Fibroblast of upper back skin (primary cell): ENCODE measurements at places on chromosomes 12 and 14.
A peak's percentile ranks its signal among the peaks of the same experiment; 100 is the strongest.

DNA sequence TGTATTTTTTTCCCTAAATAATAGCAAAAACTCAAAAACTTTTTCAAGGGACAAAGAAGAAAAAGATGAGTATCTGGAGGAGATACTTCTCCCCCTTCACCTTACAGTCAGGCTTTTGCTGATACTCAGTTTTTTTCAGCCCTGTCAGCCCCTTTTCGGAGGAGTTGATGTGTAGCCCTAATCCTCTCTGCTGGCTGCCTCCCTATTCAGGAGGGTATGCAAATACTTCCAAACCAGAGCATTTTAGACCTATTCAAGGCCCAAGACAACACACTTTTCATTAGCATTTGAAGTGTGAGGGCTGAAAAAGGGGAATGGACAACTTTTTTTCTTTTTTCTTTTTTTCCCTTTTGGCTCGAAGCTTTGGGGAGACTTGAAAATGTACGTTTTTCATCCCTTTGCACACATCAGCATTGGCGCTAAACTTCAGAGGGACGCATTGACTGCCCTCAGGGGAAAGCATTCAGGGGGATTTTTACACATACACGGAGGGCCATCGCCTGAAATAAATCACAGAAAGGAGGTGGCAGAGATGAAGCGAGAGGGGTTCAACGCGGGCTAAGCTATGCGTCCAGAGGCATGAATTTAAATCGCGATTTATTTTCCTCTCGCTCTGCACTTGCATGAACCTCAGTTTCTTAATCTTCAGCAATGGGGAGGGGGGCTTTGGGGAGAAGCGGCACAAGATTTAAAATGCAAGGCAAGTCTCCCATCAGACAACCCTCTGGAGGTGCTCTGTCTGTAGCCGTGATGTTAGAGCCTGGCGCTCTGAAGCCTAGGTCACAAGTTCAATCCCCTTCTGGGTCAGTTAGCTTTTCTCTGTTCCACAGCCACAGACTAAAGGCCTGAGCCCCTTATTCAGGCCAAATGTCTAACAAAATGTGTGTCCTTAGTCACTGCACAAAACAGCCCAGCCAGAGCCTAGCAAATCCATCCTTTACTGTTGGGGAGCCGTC, 86.3 kb downstream of the ASCL1 start:
- no peak for DNase-seq

GRCh38 chr14:42174357-42174756, 567.7 kb downstream of the LRFN5 start:
- no peak for DNase-seq

GRCh38 chr12:119153477-119154434, 25.0 kb upstream of the HSPB8 start:
- DNase-seq = peak; percentile 37

GRCh38 chr14:84323450-84323849, 1206.5 kb upstream of the FLRT2 start:
- DNase-seq = no peak

DNA sequence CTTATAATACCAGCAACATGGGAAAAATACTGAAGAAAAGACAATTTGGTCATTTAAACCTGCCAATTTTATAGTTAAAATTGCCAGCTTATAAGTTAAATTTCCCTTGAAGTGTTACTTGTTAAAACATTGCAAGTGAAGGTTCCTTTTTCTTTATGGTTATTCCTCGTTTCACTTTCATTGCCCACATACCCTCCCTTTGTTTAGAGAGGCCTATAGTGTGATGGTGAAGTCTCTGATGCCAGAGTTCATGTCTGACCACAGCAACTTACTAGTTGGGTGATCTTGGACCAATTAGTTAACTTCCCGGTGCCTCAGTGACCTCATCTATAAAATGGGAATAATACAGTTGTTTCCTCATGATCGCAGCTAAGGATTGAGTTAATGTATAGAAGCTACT, 173.5 kb downstream of the ANO6 start:
- no peak for DNase-seq

GRCh38 chr14:59278111-59278510, 89.6 kb downstream of the DAAM1 start:
- peak; percentile 95 for DNase-seq

GRCh38 chr12:54258201-54258681, 21.7 kb downstream of the CBX5 start:
- peak; percentile 86 for DNase-seq

GRCh38 chr12:325906-326305, 63.2 kb downstream of the KDM5A start:
- DNase-seq = no peak

- DNase-seq = no peak
Measured at GRCh38 chr12:109764776-109765445, 51.3 kb downstream of the FAM222A start.

- DNase-seq = no peak
Measured at GRCh38 chr12:104466709-104467345, 10.1 kb downstream of the CHST11 start.

GRCh38 chr12:80634903-80635302, 72.5 kb upstream of the MYF6 start:
- DNase-seq = no peak

DNA sequence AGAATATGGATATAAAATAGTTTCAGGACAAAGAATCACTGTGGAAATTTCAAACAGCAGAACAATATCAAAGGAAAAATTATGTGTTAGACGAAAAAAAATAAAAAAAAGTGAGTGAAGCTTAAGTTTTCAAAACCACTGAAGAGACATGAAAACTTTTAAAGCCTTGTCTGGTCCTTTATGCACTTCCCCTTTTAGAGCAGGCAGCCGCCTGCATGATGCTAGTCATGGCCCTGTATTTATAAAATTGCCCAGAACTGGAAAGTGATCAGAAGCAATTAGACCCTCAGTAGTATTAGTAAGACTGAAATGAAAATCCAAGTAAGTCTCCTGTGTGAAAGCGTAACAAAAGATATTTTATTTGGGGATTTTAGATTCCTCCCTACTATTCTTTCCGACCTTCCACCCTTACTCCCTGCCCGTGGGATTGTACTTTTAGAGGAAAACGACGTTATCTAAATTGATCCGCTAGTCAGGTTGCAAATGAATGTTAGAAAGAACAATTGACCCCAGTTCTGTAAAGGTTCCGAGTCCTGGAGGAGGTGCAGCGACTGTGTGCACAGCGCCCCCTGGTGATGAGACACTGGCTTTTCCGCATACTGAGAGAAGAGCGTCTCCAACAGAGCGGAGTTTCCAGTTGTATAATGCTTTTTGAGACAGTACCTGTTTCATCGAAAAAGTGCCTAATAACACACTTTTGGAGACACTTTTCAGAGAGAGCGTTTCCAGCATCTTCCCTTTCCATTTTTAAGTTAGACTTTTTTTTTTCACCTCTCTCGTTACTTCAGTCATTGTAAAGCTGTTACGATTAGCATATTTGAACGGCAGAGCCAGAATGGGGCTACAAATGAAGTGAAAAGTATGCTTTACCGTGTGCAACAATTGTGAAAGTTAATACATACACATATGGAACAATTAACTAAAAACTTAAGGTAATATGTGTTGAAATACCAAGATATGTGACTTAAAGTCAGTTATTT, 12.4 kb downstream of the MGST1 start:
- DNase-seq = peak; percentile 50

DNA sequence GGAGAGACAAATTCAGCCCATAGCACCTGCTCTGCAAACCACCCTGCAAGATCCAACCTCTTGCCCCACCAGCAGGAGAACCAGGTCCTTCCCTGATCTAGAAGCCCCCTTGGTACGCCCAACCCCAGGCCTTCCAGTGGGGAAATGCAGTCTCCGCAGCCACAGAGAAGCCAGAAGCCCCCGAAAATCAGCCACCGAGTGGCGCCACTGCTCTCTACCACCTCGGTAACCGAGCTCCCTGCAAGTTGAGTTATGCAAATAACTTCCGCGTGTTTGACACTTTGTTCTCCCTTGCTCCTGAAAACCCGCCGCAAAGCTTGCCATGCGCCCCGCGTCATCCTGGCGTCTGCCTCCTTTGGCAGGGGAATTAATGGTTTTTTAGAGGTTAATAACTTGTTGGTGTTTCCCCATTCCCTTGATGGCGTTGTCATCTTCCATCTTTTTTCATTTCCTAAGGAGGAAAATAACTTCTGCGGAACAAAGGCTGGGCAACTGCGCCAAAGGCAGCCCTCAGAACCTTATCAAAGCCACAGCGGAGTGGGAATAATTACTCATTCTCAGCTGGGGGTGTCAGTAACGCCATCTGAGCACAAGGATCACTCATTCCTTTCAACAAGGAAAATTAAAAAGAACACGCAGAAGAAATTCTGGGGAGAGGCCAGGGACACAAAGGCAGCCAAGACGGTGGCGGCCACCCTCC, 60.4 kb downstream of the FZD10 start:
- no peak for DNase-seq

GRCh38 chr12:52010692-52011601, 4.2 kb downstream of the TAMALIN start:
- DNase-seq = no peak

GRCh38 chr12:66620026-66620425, 58.9 kb downstream of the GRIP1 start:
- peak; percentile 44 for DNase-seq

GRCh38 chr12:64192644-64193444, 29.3 kb downstream of the KICS2 start:
- no peak for DNase-seq

- DNase-seq = no peak
Measured at GRCh38 chr12:112130441-112130998, 5.2 kb downstream of the TRAFD1 start.

- DNase-seq = peak; percentile 12
Measured at GRCh38 chr14:88243946-88244345, 79.1 kb downstream of the KCNK10 start.

DNA sequence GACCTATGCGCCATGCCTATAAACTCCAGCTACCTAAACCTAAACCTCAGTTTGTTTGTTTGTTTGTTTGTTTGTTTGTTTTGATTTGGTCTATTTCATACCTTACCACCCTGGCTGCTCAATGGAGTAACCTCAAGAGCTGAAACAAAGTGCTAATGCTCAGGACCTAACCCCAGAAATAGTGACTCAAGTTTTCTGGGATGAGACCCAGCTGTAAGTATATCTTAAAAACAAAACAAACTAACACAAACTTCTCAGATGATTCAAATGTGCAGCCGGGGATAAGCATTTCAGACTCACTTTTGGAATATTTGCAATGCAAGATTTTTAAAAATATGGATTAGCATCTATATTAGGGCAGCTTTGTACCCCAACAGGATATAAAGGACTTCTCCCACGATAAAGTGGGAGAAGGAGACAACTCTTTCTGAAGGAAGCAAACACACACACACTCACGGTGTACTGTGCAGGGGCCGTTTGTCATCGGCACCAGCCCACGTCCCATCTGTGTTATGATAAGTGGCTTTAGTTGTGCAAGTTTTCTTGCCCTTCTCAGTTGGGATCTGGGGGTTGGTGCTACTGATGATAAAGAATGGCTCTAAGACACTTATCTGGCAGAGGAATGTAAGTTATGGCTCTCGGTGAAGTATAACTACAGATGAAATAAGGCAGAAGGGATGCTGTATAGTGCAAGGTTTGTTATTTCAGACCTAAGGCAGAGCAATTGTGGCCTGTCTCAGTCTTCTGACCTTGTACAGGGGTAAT, 516.7 kb upstream of the TMEM132C start:
- peak; percentile 8 for DNase-seq

GRCh38 chr14:73865534-73866113, 14.0 kb downstream of the PTGR2 start:
- DNase-seq = no peak

- DNase-seq = peak; percentile 30
Measured at GRCh38 chr12:19177754-19178153, 48.2 kb downstream of the PLEKHA5 start.

GRCh38 chr12:95877622-95878021, 18.9 kb downstream of the SNRPF start:
- no peak for DNase-seq

DNA sequence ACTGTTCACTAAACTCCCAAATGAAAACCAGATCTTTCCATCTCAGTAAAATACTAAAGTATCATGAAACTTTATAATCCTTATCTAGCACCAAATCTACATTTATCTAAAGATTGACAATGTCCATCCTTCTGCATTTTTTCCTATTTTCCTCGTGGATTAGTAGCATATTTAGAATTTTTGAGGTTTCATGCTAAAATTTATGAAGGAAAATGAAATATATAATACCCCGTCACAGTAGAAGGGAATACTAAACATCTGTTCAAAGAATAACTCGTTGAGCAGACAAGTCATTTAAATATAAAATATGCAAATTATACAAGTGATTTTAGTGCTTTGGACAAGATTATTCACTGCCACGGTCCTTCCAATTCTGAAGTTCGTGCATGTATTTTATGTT, 122.7 kb upstream of the SLCO1C1 start:
- peak; percentile 39 for DNase-seq

- no peak for DNase-seq
Measured at GRCh38 chr14:38336298-38336697, 80.4 kb upstream of the CLEC14A start.

DNA sequence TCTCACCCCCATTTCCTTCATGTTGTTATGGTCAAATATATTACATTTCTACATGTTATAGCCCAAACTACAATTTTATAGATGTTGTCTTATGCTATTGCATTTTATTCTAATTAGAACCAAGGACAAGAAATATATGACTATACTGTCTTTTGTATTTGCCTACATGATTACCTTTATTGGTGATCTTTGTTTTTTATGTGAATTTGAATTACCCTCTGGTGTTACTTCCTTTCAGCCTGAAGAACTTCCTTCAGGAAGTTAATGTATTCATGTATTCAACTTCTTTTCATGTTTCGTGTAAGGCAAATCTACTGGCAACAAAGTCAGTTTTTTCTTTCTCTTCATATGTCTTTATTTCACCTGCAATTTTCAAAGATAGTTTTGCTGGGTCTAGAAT, 8.7 kb upstream of the B3GNT4 start:
- no peak for DNase-seq

- no peak for DNase-seq
Measured at GRCh38 chr14:101815994-101816393, 54.5 kb downstream of the PPP2R5C start.

DNA sequence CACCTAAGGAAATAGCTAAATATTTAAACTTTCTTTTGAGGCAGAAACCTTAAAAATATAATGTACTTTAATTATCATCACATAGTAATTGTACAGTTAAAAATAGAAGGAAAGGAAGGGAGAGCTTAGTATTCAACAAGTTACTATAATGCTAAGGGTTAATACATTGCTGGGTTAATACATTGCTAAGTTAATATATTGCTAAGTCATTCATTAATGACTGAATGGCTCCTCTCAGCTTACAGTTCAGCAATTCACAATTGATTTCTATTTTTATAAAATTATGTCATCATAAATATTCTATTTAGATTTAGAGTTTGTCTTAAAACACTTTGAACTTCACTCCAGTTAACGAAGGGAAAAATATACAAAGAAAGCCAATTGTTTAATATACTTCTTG, 207.9 kb downstream of the BMP4 start:
- no peak for DNase-seq

DNA sequence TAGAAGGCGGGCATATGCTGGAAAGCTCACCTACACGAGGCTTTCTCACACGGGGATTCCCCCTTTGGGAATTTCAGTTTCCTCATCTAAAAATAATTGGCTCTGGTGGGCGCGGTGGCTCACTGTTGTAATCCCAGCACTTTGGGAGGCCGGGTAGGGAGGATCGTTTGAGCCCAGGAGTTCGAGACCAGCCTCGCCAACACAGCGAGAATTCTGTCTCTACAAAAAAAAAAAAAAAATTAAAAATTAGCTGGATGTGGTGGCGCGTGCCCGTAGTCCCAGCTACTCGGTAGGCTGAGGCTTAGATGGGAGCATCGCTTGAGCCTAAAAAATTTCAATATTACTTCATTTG, 400 bp upstream of the NDUFA12 start:
- DNase-seq = no peak
